D341Med (cell line): ENCODE measurements at places on chromosomes 7 and 10.

DNA sequence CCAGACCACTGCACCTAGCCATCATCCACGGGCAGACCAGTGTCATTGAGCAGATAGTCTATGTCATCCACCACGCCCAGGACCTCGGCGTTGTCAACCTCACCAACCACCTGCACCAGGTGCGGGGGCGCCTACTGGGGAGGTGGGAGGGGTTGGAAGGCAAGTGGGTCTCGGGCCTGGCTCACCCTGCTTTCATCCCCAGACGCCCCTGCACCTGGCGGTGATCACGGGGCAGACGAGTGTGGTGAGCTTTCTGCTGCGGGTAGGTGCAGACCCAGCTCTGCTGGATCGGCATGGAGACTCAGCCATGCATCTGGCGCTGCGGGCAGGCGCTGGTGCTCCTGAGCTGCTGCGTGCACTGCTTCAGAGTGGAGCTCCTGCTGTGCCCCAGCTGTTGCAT lies 4.6 kb downstream of the NFKB2 start:
- no peak for DNase-seq

GRCh38 chr7:17227766-17228490 lies 70.5 kb upstream of the AHR start:
- DNase-seq, result no peak

DNA sequence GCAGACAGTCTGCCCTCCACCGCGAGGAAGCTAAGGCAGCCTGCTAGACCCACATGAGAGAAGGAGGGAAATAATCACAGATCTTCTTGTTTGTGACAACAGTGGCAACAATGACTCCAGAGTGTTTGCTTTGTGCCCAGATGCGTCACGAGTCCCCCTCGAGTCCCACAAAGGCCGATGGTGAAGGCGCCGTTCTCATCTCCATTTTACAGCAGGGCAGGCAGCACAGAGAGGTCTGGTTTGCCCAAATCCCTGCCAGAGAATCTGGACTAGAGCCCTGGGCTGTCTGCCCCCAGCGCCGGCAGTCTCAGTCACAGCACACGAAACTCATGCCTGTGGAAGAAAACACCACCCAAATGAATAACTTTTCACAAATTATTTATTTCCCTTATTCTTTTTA lies 38.1 kb downstream of the KIAA1549 start:
- no peak for DNase-seq

DNA sequence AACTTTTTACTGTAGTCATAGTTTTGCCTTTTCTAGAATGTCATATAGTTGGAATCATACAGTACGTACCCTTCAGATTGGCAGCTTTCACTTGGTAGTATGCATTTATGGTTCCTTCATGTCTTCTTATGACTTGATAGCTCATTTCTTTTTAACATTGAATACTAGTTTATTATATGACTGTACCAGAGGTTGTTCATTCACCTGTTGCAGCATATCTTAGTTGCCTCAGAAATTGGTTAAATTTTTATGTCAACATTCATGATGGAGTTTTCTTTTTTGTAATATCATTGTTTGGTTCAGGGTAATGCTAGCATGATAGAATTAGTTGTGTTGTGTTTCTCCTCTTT lies 94.8 kb upstream of the CDK13 start:
- no peak for DNase-seq

DNA sequence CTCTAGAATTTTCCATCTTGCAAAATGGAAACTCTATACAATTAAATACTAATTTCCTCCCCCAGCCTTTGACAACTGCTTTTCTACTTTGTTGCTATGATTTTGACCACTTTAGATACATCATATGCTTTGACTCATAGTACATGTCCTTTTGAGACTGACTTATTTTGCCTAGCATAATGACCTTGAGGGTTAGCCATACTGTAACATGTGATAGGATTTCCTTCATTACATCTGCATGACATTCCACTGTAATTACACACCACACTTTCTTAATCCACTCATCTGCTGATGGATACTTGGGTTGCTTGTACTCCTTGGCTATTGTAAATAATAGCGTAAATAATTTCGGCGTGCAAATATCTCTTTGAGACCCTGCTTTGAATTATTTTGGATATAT lies 127.7 kb downstream of the JAZF1 start:
- DNase-seq, result no peak

DNA sequence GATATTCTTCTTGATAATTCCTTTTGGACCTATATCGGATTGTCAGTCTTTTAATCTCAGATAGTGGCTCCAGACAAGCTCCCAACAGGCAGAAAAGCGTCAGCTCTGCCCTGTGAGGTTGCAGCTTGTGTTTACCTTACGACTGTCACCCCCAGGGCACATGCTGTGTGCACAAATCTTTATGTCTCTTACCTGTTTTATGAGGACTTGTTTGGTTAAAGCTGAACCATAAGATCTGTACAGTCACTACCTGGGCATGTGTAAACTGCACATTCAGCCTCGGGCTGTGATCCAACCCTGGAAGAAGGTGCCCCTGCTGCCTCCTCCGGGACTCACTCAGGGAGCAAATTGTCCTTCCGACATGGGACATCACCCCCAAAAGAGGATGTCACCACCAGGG lies 119.8 kb downstream of the GALNT17 start:
- no peak for DNase-seq

- peak; percentile 87 for DNase-seq
Measured at GRCh38 chr10:11823122-11823988, at the start of gene PROSER2. Gene PROSER2, plus strand, starts transcription at chr10:11823356. Its CDS starts 28,722 bp downstream, at chr10:11852078.

- DNase-seq, result no peak
Measured at GRCh38 chr7:155423337-155424285, 34.3 kb upstream of the EN2 start.

DNA sequence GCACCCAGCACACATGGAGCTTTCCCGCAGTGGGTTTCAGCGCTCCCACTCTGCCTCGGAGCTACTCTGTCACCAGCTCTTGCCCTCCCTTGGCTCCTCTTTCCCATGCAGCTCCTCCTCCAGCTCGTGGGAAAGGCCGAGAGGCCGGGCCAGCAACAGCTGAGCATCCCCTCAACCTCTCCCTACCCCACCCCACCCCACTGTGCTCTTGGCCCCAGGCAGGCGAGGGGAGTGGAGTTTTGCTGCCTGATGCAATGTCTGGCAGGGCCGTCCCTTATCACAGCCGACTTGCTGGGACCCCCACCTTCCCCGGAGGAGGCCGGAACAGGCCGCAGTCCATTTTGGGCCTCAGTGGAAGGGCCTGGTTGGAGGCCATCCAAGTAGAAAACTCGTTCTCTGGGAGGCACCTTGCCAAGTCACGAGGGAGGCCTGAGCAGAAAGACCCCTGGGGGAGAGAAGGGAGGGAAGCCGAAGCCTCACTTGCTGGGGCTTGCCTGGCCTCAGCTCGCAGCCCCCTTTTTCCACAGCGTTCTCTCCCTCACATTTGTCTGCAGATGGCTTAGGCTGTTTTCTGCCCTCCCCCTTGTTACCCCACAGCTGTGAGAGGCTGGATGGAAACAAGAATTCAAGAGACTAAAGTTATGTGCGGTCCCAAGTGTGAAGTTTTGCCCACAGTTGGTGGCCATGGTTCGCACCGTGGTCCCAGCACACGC lies 35.3 kb downstream of the CHST3 start:
- DNase-seq, result no peak

DNA sequence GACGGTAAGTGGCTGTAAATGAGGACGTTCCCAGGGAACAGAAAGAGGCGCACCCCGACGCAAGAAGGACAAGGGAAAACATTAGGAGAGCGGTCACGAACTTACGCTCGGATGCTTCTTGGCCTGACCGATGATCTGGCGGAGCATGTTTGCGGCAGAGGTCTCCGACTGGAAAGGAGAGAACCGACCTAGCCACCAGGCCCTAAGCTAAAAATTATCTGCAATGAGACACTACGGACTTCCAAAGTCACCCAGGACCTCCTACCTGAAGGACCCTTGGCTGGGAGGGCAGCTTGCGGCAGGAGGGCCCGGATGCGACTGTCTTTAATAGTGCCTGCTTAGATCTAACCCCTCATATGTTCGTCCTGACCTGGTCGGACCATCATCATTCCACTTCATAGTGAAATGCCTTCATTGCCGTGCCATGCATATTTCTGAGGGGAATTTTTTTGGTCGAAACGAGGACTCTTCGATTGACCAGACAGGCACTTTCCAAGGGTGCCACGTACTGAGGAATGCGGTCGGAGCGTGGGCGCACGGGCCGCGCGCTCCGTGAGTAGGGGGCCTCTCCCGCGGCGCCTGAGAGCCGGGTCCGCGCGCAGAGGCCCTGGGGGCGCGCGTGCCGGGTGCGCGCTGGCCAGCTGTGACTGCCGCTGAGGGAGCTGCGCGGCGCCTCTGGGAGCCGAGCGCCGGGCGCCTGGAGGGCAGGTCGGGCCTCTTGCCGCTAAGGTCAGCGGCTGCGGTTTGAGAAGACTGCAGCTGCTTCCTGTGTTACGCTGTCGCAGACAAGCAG lies 33.6 kb upstream of the PHF14 start:
- DNase-seq, result peak; percentile 99

DNA sequence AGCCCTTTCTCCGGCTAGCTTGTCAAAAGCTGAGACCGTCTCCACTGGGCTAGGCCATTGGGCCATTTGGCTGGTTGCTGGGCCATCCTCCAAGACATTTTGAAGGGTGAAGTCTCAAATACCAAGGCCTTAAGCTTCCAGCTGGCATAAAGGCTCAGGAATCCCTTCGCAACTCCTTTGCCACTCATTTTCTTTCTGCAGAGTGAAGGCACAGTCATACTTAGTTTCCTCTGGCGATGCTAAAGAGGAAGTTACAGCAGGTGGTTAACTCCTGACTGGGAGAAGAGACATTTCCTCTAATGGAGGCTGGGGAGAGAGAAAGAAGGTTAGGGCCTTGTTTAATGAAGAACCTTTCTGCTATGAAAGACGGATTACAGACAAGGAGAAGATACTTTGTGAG lies 4.8 kb upstream of the REPIN1 start:
- no peak for DNase-seq

DNA sequence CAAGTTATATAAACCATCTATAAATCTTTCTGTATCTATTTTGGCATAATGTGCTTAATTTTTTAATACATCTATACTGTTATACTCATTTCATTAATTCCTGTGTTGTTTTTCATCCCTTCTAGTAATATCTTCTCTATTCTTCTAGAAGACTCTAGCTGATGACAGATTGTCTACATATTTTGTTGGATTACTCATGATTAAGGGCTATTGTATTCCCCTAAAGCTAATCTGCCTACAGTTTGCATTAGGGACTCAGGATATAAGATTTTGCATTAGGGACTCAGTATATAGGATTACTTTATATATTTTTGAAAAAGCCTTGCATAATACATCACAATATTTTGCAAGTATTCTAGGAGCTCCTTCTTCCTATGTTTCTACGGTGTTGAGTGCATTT lies 8.3 kb upstream of the SEMA3A start:
- DNase-seq, result peak; percentile 36

DNA sequence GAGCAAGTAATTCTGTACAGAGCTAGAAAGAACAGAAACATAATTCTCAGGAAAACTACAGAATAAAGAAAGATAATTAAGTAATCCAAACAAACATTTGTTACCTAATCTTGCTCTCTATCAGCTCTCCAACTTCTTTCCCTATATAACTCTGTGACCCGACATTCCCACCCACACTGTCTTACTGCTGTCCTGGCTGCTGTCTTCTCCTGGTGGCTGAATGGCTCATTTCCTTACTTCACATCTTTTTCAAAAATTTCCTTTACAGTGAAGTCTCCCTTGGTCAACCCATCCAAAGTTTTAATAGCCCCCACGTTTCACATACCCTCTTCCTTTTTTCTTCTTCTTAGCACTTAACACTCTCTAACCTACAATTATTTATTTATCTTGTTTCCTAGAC lies 64.0 kb downstream of the HYCC1 start:
- DNase-seq, result no peak

DNA sequence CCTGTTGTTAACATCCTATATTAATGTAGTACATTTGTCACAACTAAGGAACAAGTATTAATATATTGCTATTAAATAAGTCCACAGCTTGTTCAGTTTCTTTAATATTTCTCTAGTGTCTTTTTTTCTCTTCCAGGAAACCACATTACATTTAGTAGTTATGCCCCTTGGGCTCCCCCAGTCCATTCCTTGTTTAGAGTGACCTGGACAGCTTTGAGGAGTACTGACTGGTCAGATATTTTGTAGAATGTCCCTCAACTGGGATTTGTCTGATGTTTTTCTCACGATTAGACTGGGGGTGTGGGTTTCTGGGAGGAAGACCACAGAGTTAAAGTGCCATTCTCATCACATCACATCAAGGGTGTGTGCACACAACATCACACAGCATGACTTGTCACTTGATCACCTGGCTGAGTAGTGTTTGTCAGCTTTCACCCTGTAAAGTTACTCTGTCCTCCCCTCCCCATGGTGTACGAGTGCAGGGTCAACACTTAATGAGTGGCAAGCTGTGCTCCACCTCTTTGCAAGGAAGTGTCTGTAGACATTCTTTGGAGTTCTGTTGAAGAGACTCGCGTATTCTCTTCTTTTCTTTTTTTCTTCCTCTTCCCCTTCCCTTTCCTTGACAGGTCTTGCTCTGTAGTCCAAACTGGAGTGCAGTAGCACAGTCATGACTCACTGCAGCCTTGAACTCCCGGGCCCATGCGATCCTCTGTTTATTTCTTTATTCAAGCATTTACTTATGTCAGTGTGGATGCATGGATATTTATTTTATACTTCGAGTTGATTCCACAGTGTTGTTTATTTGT lies 10.2 kb downstream of the LMTK2 start:
- no peak for DNase-seq

DNA sequence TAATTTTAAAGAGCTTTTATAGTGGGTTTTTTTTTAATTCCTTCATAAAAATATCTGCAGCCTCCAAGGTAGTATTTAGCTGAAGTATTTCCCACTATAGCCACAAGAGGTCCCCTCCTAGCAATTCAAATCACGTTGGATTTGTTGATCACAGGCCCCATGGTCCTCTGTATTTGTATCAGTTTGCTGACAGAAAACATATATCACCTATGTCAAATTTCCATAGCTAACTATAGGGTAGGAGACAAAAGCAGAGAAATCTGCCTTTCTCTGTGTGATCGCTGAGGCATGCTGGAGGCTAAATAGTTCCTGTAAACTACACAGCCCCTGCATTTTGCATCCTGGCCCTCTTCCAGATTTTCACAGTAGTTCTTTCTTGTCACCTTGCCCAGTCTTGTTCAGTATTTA lies 1.7 kb upstream of the CTNNA3 start:
- peak; percentile 42 for DNase-seq

DNA sequence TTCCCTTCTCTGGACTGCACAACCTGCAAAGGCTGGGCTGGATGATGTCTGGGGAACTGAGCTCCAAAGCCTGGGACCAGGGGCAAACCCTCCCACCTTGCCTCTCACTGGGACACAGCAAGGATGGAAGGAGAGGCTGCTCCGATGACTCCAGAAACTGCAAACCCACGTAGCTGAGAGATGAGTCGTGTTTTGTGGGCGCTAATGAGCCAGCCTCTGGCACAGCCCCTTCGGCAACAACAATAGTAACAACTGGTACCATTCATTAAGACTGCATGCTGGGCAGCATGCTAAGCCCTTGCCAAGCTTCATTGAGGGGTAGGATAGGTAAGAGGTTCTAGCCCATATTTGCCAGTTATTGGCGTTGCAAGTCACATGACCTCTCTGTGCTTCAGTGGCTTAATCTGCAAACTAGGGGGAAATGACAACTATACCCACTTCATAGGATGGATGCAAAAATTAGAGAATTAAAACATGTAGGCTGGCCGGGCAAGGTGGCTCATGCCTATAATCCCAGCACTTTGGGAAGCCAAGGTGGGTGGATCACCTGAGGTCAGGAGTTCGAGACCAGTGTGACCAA lies 145.9 kb downstream of the SH3PXD2A start:
- DNase-seq, result no peak
